GM23248 (cell line): ENCODE measurements at places on chromosomes 11 and 22. TPM values are rescaled to one million over a fixed set of nuclear protein-coding genes. Genes with fewer than 3 reads are reported as not detected.

DNA sequence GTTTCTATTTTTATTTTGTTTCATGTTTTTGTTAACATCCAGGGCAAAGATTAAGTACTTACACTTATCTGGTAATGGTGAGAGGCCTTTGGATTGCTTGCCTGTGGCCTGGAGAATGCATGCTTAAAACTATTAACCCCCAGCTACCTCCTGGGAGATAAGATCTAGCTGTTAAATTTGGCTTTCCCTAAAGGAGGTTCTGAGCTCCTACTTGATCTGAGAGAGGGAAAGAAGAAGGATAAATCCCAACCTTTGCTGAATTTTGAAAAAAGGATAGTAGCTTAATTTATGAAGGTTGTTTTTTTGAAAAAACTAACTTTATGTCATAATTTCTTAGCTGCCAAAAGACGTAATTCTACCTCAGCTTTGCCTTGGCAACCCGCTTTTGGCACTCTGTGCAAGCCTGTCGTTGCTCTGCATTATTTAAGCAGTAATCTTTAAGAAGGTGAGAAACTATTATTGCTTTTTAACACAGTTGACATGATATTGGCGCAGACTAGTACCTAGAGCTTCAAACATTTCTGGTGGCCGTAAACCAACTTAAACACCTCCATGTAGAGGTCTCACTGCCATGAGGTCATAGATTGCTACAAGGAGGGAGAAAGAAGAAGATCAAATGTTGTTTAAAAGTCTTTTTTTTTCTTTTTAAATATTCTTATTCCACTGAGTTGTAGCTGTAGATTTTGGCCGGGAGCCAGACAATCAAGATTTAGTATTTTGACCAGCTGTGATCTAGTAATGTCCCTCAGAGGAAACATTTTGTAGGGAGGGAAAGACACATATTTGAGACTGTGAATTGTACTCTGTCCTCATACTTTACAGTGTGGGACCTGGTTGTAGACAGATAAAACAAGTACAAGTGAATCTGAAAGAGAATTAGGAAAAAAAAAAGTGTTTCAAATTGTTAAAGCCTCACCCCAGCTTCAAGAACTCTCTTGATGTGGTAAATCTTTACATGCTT is 74.4 kb downstream of the WNT11 start:
- no peak for DNase-seq

DNA sequence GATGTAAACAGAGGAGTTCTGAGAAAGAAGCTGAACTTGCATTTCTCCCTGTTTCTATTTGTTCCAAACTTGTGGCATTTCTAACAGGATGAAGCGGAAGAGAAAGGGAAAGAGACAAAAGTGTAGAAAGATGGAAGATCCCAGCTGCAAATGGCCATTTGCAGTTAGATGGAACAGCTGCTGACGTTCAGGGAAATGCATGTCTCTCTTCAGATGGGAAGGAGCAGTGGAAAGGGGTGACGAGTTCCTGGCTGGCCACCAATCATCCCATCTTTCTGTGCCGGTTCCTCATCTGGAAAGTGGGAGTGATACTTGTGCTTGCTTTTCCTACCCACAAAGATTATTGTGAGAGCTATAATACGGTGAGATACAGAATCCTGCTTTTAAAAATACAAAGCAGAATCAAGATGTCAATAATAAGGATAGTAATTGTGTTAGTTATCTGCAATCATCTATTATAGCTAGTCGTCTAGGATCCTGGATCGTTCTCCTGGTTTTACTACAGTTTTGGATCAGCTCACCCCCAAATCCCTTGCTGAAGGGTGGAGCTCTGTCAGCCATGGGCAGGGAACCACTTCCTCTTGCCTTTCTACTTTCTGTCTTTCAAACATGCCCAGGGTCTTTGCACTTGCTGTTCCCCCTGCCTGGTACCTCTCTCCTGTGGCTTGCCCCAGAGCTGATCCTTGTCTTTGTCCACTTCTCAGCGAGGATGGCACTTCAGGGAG is 1.2 kb upstream of the TIMP3 start:
- peak; percentile 51 for DNase-seq

- peak; percentile 44 for DNase-seq
These were observed 203.9 kb downstream of the FAM76B start for GRCh38 chr11:95585752-95586077.

GRCh38 chr22:30422481-30423300 is 2.9 kb upstream of the MTFP1 start:
- DNase-seq = peak; percentile 99

GRCh38 chr22:24440270-24440717 is 12.9 kb downstream of the ADORA2A start:
- DNase-seq = no peak

DNA sequence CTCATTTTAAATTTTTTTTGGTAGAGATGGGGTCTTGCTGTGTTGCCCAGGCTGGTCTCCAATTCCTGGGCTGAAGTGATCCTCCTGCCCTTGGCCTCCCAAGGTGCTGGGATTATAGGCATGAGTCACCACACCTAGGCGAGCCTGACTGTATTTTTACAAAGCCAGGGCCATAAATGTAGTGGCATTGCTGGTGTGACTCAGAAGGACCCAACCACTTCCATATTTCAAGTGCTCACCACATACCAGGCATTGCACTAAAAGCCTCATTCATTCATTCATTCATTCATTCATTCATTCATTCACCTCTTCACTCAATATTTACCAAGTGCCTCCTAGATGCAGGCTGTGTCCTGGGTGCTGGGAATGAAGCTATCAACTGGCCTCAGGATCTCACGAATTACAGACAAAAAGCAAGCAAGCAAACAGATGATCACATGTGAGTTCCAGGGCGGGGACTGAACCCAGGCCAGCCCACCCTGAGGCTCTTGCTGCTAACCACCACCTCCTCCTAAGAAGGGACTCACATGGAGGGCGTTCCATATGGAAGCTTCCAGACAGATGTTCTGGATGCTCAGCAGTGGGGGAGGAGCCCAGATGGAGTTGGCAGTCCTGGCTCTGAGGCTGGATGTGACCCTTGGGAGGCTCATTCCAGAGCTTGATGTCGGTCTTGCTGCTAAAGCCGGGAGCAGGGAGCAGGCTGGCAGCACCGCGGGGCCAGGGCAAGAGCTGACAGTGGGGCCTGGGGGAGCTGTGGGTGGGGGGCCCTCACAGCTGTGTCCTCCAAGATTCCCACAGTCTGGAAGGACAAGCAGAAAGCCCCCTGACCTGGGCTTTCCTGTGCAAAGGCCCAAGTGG is 158.8 kb downstream of the CTTN start:
- DNase-seq = peak; percentile 36

DNA sequence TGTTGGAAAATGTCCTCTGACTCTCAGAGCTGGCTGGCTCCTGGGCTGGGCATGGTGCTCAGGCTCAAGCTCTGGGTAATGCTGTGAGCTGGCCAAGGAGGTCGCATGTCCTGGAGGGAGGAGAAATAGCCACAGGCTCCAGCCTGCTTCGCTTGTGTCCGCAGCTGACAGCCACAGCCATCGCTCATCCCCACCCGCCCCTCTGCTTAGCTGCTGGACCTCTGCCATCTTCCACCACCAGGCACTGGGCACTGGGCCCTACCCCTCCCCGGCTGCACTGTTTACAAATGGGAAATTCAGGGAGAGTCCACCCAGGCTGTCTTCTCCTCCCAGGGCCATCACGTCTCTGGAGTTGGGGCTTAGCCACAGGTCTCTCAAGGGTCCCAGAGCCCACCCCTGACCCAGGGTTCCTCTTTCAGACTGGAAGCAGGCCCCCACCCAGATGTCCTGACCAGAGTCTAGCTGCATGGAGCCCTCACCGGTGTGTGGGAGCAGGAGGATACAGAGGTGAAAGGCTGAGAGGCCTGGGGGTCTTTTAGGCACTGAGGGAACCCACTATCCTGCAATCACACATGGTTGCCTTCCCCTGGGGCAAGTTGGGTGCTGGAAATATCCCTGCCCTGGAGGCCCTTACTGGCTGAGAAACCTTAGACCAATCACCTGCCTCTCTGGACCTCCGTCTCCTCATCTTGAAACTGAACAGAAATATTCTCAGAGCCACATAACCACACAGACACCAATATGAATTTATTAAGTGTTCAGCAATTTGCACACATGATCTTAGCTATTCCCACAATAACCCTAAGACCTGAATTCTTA is 62.7 kb downstream of the CD82 start:
- DNase-seq = peak; percentile 50

GRCh38 chr11:72237112-72237931 is 6.7 kb downstream of the PHOX2A start:
- no peak for DNase-seq

- peak; percentile 62 for DNase-seq
These were observed at the start of gene SYTL2 for GRCh38 chr11:85810871-85811611. Gene SYTL2, minus strand, starts transcription at chr11:85811141. Its CDS starts 53,416 bp downstream, at chr11:85757725.

- no peak for DNase-seq
These were observed 19.1 kb upstream of the SCARF2 start for GRCh38 chr22:20456722-20457076.

DNA sequence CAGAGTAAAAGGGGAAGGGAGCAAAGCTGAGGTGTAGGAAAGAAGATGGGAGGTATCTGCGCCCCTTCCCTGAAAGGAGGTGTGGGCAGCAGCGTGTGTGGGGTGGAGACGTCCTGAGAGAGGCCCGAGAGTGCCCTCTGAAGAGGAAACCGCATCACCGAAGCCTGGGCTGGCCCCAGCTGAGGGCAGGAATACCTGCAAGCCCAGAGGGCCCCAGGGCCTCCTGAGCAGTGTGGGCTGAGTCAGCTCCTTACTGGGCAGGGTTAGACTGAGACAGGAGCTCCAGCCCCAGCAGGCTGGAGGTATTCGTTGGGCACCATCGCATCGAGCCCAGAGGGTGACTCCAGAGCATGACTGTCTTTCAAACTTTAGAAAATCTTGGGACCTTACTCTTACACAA is 534.0 kb upstream of the B3GAT1 start:
- no peak for DNase-seq

Gene ZNHIT2
- 12.3 and 13.2 TPM in 2 replicates for total RNA-seq

Gene GNAZ
- total RNA-seq = 0.25 and 0.65 TPM in 2 replicates
